ENCODE measurements at places on chromosomes 11 and 22. TPM values are rescaled to one million over a fixed set of nuclear protein-coding genes. Genes with fewer than 3 reads are reported as not detected.

Gene KRTAP5-9
- total RNA-seq: not detected

Gene OLFML1
- 0.05 TPM for total RNA-seq

Gene GALNT18
- 6.1 TPM for total RNA-seq

Gene TBC1D10A
- 4.6 TPM for total RNA-seq

Gene SLC22A8
- total RNA-seq: not detected

Gene KDM4D
- 0.57 TPM for total RNA-seq

GRCh38 chr11:90542092-90542491 lies 319.2 kb upstream of the CHORDC1 start:
- no peak for DNase-seq

GRCh38 chr11:120499088-120499487 lies 12.5 kb upstream of the GRIK4 start:
- no peak for DNase-seq

GRCh38 chr22:35582218-35582860 lies 34.8 kb downstream of the MB start:
- DNase-seq: no peak

- DNase-seq: no peak
These were observed 815 bp upstream of the PLCB3 start for GRCh38 chr11:64250415-64251015.

DNA sequence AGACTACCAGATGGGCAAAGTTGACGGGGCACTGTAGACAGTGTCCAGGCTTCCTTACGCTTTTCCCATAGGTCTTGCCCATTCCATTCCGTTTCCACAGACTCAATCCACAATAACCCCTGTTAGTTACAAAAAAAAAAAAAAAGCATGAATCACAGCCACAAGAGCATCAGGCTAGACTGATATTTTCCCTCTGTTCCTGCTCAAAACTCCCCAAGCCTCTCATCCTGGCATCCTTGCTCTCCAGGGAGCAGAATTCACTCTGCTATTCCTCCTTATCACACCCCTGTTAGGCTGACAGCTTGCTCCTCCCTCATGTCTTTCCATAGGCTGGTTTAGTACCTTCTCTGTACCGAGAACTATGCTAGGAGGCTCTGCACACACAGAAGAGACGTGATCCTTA lies 42.2 kb downstream of the TMEM123 start:
- DNase-seq: no peak

All from NCI-H460 (cell line).